ENCODE measurements at places on chromosomes 2 and 18.

DNA sequence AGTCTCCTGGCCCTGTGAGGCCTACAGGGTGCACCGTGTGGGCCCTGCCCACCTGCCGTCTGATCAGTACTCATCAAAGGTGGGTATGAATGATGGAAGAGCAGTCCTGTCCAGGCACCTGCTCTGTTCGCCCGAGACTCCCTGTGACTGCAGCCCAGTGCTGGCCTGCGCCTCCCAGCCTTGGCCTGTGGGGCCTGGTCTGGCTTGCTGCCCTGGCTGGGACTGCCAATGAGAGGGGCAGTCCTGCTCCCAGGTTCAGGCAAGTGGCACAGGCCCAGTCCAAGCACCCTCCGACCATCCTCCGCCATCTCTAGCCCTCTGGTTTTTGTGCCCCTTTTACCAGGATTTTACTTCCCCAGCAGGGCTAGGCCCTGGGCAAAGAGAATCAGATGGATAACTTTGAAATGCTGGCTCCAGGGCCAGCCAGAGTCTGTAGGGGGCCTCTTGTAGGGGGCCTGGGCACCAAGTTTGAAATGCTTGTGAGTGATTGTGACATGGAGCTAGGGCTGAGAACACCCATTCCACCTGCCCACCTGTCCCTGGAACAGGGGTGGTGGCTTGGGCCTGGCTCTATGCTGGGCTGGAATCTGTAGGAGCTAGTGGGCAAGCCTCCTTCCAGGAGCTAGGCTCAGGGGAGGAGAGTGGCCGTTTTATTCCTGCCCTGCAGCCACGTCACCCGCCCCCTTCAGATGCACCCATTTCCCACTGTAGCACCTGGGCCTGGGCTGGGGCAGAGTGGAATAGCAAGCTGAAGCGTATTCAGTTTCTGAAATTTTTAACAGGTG lies 8.7 kb upstream of the HS6ST1 start:
- no peak for DNase-seq

DNA sequence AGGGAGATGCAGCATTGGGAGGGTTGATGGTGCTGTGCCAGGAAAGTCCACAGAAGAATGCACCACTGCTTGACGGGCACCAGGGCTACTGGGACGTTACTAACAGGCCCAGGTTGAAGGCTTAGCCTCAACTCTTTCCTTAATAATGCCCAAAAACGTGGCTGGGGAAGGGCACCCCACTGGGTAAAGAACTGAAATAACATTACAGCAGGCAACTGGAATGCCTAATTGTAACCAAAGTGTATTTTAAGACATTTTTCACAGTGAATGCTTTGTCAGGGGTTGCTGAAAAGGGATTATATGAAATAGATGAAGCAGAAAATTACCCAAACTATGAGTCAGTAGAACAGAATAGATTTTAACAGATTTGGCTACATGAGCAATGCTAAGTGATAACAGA lies 191.3 kb downstream of the CMPK2 start:
- no peak for DNase-seq

DNA sequence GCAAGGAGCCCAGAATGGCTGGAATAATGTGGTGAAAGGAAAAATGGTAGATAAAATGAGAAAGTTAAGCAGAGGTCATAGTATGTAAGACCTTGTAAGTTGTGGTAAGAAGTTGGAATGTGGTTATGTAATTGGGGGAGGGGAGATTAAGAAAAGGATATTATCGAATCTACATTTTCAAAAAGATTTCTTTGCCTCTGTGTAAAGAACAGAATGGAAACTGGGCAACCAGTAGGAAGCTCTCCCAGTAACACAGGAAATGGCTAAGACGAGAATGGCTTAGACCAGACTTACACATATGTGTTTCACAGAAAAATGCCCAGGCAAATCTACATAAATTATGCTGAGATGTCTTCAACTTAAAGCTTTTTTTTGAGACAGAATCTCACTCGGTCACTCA lies 13.2 kb downstream of the MEMO1 start:
- no peak for DNase-seq

DNA sequence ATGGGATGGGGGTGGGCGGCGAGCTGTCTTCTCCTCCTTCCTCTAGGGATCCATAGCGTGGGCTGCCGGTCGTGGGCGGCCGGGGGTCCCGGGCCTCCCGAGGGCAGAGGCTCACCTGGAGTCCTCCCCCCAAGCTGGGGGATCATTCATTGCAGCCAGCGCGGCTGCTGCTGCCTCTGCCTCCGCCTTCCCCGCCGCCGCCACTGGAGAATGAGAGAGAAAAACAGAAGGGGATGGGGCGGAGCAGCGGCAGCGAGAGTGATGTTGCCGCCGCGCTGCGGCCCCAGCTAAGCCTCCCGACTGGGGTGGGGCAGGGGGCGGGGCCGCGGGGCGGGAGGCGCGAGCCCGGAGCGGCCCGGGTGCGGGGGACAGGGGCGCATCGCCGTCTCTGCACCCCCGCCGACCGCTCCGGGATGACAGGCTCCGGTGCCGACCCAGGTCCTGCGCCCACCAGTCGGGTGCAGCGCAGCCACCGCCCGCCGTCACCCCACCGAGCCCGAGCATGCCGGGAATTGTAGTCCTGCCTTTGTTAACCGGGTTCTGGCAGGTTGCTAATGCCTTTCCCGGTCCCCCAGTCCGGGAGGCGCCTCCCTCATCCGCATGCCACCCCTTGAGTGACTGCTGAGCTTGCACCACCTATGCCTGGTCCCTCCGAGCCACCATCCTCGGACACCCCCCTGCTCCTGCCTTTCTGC lies at the start of gene KIF3C:
Gene KIF3C (minus strand): TSS at position 225 of the 695 bp plus-strand sequence. CDS start 580 bp downstream, outside the sequence.
- peak; percentile 51 for DNase-seq

- no peak for DNase-seq
These were observed 443.3 kb upstream of the MEIS1 start for GRCh38 chr2:65991381-65992197.

- DNase-seq, result no peak
These were observed 4.8 kb upstream of the PARD6G start for GRCh38 chr18:80252136-80252535.

All from tibial artery (tissue), 4 donors.